DMS 273 treated with DMSO at 0.1 percent for 48 hours (cell line): ENCODE measurements at places on chromosomes 3 and 15.
A peak's percentile ranks its signal among the peaks of the same experiment; 100 is the strongest.

GRCh38 chr3:52405601-52406110 lies 39.2 kb downstream of the SEMA3G start:
- no peak for DNase-seq

- DNase-seq: no peak
Observed at GRCh38 chr3:70854108-70854507, 541.7 kb upstream of the MDFIC2 start.

DNA sequence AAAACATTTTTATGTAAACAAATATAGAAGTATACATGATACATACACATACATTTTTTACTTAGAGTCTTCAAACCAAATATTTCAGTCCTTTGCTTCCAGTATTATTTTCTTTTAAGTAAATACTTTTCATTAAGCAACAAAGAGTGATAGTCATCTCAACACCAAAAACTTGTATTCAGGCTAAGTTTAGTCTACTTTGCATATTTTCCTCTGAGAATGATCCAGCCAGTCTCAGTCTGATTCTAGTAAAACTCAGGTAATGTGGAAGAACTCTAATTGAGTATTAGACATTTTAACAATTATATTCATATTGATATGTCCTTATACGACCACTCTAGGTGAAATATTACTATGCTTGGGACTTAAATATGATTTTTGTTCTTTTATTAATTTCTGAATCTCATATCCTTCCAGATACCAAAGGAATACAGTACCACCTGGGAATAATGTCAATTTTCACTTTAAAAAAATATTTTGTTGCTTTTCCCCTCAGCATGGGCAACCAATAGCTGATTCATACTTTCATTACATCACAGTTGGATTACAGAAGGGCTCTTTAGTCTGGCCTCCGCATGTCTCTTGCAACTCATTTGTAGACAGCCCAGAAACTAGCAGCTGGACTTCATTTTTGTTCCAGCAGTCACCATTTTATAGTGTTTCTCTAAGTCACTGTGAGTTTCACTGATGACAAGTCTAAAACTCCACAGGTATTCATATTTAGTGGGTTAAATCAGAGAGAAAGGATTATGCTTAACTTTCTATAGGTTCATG lies 390.4 kb downstream of the ZBTB20 start:
- DNase-seq: peak; percentile 84

DNA sequence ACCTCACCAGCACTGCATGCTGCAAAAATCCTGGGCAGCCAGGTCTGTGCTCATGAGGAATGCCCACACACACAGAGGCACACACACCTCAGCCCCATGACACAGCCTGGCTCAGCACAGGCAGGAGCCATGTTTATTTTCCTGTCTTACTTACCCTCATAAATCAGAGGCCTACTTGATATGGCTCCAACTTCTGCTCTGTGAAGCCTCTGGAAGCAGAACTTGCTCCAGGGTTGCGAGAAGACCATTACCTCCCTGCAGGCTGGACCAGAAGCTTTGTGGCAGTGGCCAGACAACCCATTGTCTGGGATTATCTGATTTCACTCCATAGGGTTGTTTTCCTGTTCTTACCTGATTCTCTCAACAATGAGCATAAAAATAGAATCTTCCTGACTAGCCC lies 43.8 kb upstream of the CMTM8 start:
- no peak for DNase-seq

- no peak for DNase-seq
Observed at GRCh38 chr3:147370349-147370748, 36.0 kb downstream of the ZIC4 start.

- DNase-seq: no peak
Observed at GRCh38 chr3:60339304-60339703, 911.9 kb downstream of the FHIT start.

GRCh38 chr3:114290911-114291901 lies 2.6 kb upstream of the TIGIT start:
- DNase-seq: peak; percentile 63

DNA sequence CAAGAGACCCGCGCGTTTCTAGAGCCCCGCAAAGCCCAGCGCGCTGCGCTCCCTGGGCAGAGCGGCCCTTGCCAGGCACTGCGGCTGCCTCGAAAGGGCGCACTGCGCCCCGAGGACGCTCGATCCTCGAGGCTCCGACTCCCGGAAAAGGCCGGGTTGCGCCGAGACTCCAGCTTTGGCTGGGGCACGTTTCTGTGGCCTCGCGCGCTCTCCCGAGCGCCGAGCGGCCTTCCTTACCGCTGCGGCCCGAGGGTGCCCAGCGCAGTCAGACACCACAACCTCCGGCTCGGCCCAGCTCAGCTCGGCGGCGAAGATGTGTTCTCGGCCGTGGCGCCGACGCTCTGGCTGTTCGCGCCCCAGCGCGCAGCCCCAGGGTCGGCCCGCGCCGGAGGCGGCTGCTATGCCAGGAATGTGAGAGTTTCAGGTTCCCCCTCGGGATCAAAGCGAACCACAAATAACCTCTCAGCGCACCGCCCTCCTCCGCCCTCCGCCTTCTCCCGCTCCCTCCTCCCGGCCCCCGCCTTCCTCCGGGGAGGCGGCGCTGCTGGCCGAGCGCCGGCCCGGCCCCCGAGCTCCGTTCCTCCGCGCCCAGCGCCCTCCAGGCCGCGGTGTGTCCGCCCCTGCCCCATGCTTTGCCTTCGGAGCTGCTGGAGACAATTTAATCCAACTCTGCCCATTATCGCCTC lies at the start of gene AMOTL2:
Gene AMOTL2 (minus strand): TSS at position 343 of the 686 bp plus-strand sequence. CDS start 3,014 bp downstream, outside the sequence.
- DNase-seq: peak; percentile 67

GRCh38 chr3:127254730-127255129 lies 33.1 kb downstream of the PRR20G start:
- DNase-seq: no peak

GRCh38 chr3:31027914-31028313 lies 133.5 kb upstream of the GADL1 start:
- no peak for DNase-seq

DNA sequence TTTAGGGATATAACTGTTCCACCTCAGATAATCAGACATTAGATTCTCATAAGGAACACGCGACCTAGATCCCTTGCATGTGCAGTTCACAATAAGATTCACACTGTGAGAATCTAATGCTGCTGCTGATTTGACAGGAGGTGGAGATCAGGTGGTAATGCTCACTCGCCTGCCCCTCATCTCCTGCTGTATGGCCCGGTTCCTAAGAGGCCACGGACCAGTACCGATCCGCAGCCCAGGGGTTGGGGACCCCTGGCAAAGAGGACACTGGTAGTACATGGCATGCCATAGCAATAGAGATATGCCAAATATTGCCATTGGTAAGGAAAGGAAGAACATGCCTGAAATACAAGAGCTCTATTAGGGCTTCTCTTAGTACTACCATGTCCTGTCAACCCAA lies 59.7 kb downstream of the LSM3 start:
- no peak for DNase-seq

DNA sequence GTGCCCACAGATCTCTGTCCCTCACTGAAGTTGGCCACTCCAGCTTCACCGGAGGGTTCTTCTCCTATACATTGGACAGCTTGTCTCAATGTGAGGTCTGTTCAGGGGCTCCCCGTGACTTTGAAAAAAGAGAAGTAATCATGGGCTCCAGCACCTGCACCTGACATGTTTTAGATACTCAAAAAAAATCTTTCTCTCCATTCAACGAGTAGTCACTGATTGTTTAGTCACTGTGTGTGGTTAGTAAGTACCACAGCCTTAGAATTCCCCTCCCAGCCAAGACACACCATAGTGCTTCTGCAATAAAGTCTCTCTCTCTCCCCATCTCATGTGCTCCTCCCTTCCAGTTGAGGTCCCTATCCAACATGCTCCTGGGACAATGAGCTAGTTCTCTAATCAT lies 18.6 kb downstream of the CCR9 start:
- no peak for DNase-seq

DNA sequence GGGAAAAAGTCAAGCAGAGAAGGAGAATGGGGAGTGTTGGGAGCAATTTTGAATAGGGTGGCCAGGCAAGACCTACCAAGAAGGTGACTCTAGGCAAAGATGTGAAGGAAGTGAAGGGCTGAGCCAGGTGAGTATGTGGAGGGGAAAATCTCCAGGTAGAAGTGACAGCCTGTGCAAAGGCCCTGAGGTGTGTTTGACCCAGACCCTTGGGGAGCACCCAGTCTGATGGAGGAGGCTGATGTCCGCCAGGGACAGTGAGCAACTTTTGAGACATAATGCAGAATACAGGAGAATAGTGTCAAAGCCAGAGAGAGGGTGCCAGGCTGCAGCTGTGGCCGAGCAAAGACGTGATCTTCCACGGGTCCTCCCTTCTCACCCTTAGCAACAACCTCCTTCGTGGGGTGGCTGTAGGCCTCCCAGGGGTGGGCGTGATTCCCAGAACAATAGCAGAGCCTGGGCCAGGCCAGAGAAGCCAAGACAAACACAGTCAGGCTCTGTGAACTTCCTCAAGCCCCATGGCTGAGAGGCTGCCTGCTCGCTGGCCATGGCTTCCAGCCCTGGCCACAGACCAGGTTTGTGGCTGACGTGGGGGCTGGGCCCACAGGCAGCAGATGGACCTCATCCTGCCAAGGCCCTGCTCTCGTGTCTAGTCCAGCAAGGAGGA lies 58.1 kb downstream of the SLC6A6 start:
- no peak for DNase-seq

DNA sequence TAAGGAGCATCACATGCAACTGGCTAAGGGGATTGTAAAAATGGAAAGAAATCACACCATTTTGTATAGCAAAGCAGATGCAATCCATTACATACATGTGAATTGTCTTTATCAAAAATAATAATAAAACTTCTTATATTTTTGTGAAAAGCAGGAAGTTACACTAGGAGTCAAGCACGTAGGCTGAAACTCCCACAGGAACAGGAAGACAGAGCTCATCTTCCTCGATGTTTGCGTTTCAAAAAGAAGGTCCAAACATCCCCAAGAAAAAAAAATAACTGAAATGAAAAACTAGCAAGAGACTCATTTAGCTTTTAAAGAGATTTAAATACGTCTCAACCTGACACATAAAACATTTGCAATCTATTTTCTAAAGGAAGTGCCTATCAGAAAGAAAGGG lies 106.6 kb downstream of the TGFBR2 start:
- DNase-seq: no peak

GRCh38 chr3:165254812-165255211 lies 58.6 kb upstream of the SLITRK3 start:
- no peak for DNase-seq

- no peak for DNase-seq
Observed at GRCh38 chr3:38036286-38036685, 2.7 kb upstream of the DLEC1 start.

GRCh38 chr15:96369825-96370621 lies 39.5 kb downstream of the NR2F2 start:
- DNase-seq: no peak

- DNase-seq: no peak
Observed at GRCh38 chr3:149374391-149374790, 3.1 kb downstream of the TM4SF1 start.

DNA sequence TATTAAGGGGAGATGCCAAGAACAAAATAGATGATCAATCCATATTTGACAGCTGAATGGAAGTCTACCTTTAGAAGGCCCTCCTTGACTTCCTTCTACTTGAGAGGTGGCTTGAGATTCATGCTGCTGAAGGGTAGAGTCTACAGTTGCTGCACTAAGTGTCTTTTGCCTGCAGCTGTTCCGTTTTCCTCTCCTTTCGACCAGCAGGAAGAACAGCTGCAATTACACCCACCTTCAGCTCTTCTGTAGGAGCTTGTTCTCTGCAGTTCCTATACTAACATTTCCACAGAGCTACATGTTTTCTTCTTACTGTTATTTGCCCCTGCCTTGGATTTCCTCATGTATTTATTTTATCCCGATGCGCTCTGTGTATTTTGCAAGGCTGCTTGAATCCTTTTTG lies 79.1 kb downstream of the ARRDC4 start:
- DNase-seq: no peak

GRCh38 chr15:40412095-40412759 lies 6.6 kb downstream of the IVD start:
- no peak for DNase-seq

DNA sequence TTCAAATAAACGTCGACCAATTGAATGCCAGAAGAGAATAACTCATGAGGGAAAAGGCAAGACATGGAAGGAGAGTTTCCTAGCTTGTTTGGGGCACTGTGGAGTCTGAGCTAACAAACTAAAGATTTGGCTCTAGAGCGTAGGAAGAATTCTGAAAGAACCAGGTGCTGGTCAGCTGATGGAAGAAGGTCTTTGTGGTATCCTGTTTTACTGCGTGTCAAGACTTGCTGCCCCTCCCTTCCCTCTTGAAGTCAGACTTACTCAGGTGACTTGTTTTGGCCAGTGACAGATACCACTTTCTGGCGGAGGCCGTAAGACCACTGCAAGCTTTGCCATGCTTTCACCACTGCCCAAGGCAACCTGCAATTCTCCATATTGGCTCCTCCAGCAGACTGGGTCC lies 673 bp upstream of the HCLS1 start:
- no peak for DNase-seq

DNA sequence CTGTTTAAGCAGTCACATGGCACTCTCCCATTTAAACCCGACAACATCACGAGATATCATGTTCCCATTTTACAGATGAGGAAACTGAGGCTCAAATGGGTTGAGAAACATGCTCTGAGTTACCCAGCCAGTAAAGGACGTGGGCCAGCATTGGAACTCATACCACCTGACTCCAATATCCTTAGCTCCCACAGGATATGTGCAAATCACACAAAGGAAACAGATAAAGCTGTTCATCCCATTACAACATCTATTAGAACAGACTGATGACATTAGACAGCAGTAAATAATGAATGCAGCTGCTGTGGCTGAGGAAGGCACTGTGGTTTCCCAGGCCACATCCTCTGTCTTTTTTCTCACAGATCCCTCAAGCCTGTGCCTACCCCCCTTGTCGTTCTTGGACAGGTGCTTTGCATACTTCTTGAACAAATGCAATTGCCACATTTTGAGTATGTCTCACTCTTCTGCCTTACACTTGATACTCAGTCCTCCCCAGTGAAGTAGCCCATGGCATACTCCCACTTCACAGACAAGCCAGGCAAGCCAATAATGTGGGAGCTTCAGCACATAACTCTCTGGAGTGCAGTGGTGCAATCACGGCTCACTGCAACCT lies 17.7 kb downstream of the FRMD4B start:
- no peak for DNase-seq

- peak; percentile 65 for DNase-seq
Observed at GRCh38 chr15:62109982-62110851, 43.4 kb downstream of the C2CD4A start.
